ENCODE measurements at places on chromosomes 7 and 10.

DNA sequence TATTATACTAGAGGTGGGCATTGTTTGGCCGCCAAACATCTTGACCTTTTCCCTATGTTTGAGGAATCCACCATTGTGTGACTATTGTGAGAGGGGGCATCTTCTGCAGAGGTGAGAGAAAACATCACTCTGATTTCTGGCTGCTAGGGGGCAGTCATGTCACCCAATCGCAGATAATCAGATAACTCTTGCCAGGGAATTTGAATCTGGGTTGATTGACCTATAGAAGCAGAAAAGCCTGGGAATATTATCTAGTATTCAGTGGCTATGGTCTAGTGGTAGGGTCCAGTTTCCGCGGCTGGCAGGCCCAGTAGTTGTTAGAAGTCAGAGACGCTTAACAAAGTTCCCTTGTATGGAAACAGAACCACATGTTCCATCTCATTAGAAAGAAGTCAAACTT, 808.5 kb downstream of the PHTF2 start:
- DNase-seq: peak; percentile 7

DNA sequence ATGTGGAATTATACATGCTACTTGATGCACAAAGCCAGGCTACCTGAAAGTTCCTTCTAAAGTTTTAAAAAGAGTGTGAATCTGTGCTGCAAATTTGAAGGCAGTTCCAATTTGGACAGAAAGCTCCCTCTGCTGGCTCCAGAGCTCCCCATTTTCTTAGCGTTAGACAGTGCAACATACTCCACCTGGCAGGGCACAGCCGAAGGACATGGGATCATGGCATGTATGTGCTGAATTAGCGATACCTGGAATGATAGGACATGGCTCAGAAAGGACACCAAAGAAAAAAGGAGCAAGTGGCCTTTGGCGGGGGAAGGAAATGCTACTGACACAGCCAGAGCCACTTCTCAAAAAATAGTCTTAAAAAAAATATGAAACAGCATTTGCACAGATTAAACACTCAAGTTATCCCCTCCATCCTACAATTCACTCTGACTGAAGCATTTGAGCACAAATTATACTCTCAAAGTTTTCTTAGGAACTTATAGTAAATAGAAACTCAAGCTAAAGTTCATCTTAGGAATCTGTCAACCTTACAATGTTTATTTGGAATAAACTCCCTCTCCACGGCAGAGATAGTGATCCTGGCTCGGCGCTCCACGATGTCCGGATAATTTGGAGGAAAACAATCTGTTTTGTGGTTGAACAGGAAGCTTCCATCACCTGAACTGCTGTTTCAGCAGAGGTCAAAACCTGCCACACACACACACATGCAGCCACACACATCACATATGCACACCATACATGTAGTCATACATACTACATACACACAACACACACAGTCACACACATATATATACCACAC, 80.0 kb downstream of the C7orf25 start:
- DNase-seq: peak; percentile 27

- DNase-seq: no peak
Measured at GRCh38 chr10:132941640-132942051, 724 bp downstream of the CFAP46 start.

DNA sequence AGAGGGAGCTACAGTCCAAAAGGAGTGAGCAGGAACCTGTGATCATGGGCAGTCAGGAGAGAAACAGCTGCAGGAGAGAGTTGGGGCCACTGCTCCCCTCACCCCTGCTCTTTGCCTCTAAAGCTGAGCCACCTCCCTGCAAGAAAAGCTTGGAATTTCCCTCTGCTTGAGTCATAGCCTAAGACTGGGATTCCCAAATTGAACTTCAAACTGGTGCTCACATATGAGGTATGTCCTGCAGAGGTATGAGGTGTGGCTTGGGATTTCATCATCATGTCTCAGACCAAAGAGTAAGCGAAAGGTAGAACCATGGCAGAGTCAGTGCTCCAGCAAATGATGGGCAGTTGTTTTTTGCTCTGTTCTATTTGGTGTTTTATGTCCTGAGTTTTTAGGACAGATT, 237.1 kb upstream of the NRP1 start:
- DNase-seq: no peak

DNA sequence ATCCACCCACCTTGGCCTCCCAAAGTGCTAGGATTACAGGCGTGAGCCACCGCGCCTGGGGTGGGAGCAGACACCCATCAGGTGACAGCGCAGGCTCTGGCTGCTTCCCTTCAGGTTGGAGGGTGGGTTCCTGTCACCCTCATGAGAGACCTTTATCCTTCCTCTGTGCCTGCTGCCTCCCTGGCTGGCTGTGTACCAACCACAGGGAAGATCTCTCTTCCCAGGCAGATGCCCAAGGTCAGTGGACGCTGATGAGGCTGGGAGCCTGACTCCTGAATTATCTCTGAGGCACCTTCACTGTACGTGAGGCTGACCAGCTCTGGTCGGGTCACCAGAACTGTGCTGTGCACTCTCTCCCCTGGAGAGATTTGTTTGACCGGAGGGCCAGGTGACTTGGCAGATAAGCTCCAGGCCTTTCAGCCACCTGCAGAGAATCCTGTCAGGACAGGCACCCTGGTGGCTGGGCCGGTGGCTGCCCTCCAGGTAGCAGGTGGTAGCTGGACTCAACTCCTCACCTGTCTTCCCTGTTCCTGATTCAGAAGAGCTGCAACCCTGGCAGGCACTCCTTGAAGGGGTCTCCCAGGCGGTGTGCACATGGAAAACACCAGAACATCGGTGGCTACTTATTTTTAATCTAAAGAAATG, 251.9 kb downstream of the GLRX3 start:
- DNase-seq: no peak

GRCh38 chr10:114337510-114338462, 66.5 kb downstream of the AFAP1L2 start:
- DNase-seq: no peak

- no peak for DNase-seq
Measured at GRCh38 chr7:137975221-137975620, 26.7 kb downstream of the CREB3L2 start.

DNA sequence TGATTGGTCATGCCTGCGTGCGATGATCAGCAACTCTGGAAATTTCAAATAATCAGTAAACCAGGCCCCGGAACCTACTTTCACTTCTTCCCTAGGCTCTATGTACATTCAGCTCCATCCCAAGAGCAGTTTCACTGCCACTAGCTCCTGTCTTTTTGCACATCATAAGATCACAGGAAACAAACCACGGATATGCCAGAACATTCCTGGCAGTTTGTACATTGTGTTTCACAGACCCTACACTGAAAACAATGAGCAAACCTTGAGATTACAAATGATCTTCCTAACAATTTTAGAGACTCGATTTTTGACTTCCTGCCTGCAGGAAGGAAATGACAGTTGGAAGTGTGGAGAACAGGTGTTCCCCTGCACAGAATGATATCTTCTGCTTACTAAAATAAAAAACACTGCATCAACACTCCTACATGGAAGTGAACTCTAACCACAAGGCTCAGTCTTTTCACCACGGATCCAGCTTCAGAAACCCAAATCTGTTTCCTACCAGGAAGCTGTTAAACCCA, 7.6 kb upstream of the TMEM236 start:
- DNase-seq: no peak

- no peak for DNase-seq
Measured at GRCh38 chr10:78806681-78807221, 262.0 kb upstream of the ZMIZ1 start.

- peak; percentile 52 for DNase-seq
Measured at GRCh38 chr7:8433477-8434289, at the start of gene NXPH1. NXPH1 (plus strand) TSS chr7:8433609.

DNA sequence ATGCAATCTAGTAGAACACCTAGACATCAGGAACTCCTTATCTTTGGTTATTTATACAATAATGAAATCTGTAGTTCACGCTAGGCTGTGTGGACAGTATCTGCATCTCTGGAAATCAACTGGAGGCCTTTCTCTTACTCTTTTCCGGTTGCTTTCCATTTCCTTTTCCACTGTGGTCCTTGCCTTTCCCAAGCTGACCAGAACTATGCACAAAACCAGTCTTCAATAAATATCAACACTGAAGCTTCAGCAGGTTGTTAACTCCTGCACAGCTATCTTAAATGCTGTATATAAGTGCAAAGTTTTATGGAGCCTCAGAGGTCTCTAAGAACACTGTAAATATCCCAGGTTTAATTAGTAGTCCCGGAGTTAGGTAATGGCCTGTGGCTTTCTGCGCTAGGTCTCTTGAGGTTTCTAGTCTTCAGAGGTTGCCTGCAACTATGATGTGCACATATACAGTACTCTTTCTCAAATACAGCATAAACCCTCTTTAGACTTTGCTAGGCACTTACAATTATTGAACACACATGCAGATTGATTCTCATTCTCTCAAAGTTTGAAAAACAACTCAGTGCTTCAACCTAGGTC, 2.4 kb downstream of the KLLN start:
- no peak for DNase-seq

DNA sequence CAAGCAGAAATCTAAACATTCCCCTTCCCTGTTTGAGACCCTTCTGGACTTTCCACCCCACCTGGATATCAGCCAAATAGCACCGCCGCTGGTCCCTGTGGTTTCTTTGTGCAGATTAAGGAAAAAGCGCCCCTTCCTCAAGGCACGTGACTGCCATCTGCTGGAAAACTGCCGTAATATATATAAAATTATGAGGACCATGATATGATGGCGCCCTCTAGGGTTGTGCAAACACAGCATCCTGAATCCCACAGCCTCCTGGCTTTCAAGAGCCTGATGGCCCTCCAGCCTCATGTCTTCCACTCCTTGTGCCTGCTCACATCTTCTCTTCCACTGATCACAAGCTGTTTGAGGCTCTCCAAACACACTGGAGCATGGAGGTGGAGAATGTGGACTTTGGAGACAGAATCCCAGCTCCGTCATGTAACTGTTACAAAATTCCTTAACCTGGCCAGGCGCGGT, 121.3 kb downstream of the MYL10 start:
- DNase-seq: peak; percentile 78

DNA sequence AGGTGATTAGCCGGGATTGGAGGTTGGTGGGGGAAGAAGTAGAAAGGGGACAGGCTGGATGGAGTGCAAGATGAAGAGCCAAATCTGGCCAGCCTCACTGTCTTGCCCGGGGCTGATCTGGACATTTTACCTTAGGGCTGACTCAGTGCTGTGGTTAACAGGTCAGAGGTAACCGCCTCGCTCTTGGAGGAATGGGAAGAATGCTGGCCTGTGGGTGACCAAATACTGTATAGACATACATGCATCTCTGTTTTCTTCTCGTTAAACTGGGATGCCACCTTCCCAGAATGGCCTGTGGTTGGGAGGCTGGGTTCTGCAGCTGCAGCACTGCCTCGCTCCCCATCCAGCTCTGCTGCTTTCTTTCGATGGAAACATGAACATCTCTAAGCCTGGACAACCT, 120.0 kb downstream of the SEC23IP start:
- DNase-seq: no peak

DNA sequence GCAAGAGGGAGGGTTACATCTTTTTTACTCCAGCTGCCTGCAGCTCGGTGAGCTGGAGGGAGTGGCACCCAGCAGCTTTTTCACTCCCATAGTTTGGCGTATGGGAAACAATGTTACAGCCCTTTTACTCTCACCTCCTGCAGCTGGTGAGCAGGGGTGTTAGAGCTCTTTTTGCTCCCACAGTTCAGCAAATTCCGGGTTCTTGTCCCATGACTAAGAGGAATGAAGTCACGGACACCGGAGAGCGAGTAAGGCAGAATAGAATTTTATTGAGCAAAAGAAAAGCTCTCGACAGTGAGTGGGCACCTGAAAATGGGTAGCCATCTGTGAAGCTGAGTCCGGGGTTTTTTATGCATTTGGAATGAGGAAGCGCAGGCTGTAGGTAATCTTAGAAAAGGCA, 446.6 kb downstream of the GFRA1 start:
- DNase-seq: no peak

DNA sequence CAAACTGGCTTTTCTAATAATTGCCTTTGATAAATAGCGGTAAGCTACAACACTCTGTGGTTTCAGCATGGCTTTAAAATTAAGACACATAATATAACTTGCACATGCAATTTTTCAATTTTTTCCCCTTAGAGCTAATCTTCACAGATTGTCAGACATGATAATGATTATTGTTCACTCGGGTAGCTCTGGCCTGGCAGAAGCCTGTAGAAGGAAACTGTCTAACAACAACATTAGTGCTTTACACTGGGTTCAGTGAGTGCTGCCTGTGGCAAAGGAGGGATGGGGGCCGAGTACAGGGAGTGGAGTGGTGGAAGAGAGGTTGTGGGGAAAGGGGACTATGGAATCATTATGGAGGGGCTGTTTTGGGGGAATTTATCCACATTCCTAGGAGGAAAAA, 67.2 kb upstream of the AUTS2 start:
- DNase-seq: no peak

DNA sequence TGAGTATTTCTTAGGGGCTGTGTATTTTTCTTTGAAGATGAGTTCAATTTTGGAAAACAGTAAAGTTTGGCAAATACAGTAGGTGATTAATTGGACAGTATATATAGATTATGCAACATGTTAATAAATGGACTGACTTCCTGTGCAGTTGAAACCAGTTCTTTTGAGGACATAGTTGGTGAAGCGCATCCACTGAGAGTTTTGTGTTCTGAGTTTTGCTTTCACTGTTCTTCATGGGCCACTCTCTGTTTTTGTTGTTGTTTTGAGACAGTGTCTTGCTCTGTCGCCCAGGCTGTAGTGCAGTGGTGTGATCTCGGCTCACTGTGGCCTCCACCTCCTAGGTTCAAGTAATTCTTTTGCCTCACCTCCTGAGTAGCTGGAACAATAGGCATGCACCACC, 109.0 kb downstream of the SDHAF3 start:
- no peak for DNase-seq

- no peak for DNase-seq
Measured at GRCh38 chr7:43750016-43750887, 8.2 kb upstream of the BLVRA start.

GRCh38 chr7:142798451-142799436, 28.0 kb downstream of the PRSS2 start:
- DNase-seq: no peak

DNA sequence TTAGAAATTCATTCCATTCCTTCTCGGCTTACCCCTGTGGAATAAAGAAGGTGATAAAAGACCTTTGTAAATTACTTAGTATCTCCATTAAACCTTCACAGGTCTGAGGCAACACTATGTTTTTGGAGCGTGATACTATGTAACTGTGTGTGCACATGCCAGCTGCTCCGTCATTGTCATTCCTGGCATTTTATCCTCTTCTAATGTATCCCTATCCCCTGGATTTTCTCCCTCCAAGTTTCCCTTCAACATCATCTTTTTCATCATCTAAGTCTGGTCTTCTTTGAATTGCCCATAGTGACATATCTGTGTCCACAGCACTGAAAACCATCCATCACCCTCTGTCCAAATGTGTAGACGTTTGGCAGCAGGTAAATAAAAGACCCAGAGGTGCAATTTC, 125.7 kb downstream of the TEX36 start:
- DNase-seq: no peak

- DNase-seq: no peak
Measured at GRCh38 chr7:99190359-99191009, 17.4 kb downstream of the KPNA7 start.

DNA sequence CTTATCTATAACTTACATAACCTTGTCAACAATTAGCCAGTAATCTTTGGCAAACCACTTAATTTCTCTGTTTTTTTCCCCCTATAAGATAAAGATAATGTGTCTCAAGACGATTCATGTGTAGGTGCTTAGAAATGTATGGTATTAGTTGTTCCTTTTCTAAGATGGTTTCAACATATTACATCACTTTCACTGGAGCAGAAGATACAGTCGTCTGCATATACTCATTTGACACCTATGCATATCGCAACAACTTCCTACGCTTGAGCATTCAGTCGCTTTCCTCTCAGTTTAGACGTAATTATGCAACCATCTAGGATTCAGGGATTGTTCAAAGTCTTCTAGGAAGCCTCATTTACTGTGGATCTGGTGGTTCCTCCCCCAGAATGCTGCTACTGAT, 396.7 kb downstream of the PHTF2 start:
- DNase-seq: no peak
